ENCODE measurements at places on chromosomes 6 and 20.

DNA sequence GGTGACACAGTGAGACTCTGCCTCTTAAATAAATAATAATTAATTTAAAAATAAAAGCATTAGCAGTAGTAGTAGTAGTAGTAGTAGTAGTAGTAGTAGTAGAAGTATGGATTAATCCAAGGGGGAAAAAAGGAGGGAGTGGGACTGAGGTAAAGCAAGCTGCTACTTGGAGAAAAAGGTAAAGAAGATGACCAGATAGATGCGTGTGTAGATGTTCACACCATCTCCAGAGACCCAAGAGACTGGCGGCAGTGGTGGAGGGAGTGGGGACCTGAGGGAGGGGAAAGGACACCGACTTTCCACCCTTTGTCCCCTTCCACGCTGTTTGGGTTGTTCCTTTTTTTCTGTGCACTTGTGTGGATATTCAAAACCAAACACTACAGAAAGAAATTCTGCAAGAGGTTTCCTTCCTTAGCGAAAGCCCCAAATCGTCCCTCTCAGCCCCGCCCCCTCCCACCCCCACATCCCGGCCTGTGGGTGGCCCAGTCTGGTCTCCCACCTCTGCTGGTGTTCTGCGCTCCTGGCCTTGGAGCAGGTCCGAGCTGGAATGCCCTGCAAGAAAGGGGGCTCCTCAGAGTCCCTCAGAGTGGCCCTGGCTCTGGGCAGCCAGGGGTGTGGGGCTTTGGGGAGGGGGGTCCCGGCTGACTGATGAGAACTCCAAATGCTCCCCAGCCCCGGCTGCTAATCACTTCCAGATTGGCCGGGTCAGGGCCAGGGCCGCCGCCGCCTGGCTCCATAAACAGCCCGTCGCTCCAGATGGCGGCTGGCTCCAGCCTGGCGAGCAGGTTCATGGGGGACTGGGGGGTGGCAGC, 60.2 kb downstream of the UBE2V1 start:
- no peak for DNase-seq

GRCh38 chr6:118134736-118135135, 227.7 kb downstream of the SLC35F1 start:
- DNase-seq, result no peak

DNA sequence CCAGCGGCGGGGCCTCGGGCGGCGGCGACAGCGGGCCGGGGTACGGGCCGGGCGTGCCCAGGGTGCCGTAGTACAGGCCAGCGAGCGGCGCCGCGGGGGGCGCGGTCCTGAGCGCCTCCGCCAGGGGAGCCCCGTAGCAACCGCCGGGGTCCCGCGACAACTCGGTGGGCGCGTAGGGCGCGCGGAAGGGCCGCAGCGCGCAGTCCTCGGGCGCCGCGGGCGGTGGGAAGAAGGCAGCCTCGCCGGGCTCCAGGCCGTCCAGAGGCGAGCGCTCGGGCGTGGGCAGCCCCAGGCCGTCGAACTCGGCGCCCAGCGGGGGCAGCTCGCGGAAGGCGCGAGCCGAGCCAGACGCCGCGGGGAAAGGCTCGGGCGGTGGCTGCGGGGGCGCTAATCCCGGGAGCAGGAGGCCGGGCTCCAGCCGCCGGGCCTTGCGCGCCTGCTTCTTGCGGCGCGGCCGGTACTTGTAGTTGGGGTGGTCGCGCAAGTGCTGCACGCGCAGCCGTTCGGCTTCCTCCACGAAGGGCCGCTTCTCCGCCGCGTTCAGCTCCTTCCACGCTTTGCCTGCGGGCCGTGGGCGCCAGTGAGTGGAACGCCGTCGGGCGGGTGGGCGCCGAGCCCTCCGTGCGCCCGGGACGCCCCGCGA, 916 bp downstream of the SOX18 start:
- no peak for DNase-seq

- no peak for DNase-seq
These were observed 1.7 kb upstream of the TFAP2C start for GRCh38 chr20:56627122-56628014.

- peak; percentile 49 for DNase-seq
These were observed 2.6 kb downstream of the ASF1A start for GRCh38 chr6:118896339-118897136.

DNA sequence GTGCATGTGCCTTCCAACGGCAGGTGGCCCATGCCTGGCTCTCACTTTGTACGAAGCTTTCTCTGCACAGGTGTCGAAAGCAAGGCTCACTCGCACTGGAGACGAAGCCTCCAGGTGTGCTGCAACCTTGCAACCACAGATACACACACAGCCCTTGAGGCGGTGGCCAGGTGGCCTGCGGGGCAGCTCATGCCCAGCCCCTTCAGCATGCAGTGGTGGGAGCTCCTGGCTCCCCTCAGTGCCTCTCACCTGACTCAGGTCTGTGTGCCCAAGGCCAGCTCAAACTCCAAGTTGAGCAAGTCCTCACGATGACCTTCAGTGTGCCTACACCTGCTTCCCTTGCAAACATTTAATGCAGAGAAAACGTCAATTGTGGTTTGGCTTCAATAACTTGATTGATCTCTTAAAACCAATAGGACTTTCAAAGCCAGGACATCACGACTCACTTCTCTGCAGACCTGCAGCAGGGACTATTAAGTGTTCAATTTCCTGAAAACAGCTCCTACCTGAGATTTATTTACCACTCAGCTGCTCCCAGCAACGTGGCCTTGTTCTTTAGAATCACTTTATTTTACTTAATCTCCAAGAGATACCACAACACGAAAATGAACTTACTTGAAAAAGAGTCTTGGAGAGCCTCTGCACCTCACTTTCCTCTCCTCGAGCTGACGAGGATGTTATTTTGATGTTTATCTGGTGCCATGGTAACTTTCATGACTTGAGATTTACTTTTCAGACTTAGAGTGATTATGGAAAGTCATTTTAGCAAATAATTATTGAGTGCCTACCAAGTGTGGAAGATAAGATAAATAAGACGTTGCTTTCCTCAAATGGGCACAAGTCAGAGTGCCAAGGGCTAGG, 86.3 kb downstream of the SLC22A23 start:
- DNase-seq, result no peak

GRCh38 chr6:28977341-28978132, 27.6 kb downstream of the ZNF311 start:
- DNase-seq, result no peak

- peak; percentile 18 for DNase-seq
These were observed 127.4 kb downstream of the GJA10 start for GRCh38 chr6:90021711-90022110.
